Activated T-cell treated with anti-CD3 and anti-CD28 coated beads, Interleukin-2, amount 50 U/mL, for 72 hours (primary cell): ENCODE measurements at places on chromosomes 4 and X. TPM values are rescaled to one million over a fixed set of nuclear protein-coding genes. Genes with fewer than 3 reads are reported as not detected.

DNA sequence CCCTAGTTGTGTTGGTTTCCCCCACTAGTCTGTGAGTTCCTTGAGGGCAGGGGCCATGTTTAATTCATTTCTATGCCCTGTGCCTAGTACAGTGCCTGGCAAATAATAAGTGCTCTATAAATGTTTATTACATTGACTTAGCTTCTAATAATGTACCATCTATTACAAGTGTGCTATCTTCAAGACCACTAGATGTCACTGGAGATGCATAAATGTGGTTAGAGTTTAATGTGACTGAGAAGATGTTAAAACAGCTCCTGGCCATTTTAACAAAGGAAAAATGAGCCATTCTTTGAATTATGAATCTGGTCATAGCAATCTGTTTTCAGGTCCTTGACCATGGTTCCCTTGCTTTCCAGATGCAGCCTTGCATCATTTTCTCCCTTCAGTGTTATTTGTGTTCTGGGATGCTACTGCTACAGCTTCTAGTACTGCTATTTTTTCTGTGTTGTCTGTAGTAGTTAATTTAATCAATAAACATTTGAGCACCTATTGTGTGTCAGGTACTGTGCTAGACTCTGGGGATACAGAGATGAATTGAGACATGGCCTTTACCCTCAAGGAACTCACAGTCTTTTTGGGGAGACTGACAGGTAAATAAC, 43.2 kb downstream of the SLC9A6 start:
- DNase-seq: no peak
- no peak overlapping the region for H3K4me3 ChIP-seq
- H3K36me3 ChIP-seq: no peaks in the 10 kb centered on the region
- no peaks in the 10 kb centered on the region for H3K4me1 ChIP-seq

- H3K27ac ChIP-seq: no peak overlapping the region
- H3K4me3 ChIP-seq: no peak overlapping the region
- no peaks in the 10 kb centered on the region for H3K4me1 ChIP-seq
- no peaks in the 10 kb centered on the region for H3K36me3 ChIP-seq
- no peaks in the 10 kb centered on the region for H3K27me3 ChIP-seq
Measured at GRCh38 chr4:8182858-8183725, 16.0 kb upstream of the SH3TC1 start.

DNA sequence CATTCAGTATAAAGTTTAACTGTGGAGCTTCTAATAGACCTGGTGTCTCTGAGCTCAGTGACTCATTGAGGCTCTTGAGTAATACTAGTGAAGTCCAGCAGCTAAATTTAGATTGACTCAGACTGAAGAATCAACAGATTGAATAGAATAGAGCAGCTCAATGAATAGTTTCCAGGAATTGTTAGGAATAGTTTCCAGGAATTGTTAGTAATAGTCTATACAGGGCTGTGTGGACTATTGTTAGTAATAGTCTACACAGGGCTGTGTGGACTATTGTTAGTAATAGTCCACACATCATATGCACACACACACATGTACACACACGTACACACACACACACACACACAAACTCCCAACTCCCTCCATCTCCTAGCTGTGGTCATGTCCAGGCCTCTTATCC, 3.0 kb downstream of the GIMD1 start:
- H3K36me3 ChIP-seq: no peaks in the 10 kb centered on the region
- no peak overlapping the region for H3K27ac ChIP-seq
- DNase-seq: no peak
- peaks cover 8% of the 10 kb centered on the region for H3K27me3 ChIP-seq
- H3K4me3 ChIP-seq: no peak overlapping the region
- H3K4me1 ChIP-seq: no peaks in the 10 kb centered on the region

The INTU gene
- 0.60 TPM for total RNA-seq

GRCh38 chr4:32858971-32859370, 2138.8 kb downstream of the PCDH7 start:
- H3K27me3 ChIP-seq: no peaks in the 10 kb centered on the region
- no peaks in the 10 kb centered on the region for H3K4me1 ChIP-seq
- H3K27ac ChIP-seq: no peak overlapping the region
- H3K36me3 ChIP-seq: no peaks in the 10 kb centered on the region
- no peak overlapping the region for H3K4me3 ChIP-seq
- no peak for DNase-seq

DNA sequence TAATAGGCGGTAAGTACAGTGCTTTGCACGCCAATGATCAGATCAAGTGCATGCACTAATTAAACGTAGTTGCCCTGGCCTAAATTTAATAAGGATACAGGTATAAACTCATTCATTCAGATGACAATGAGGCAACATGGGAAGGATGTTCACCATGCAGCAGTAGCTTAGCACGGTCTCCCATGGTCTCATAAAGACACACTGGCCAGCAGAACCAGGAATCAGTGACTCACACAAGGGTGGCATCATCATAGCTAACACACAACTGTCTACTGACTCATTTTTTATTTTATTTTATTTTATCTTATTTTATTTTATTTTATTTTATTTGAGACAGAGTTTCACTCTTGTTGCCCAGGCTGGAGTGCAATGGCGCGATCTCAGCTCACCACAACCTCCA, 42.7 kb downstream of the TMEM156 start:
- no peaks in the 10 kb centered on the region for H3K27me3 ChIP-seq
- peak overlapping the region; percentile 68 for H3K27ac ChIP-seq
- no peak overlapping the region for H3K4me3 ChIP-seq
- DNase-seq: no peak
- H3K4me1 ChIP-seq: peaks cover 49% of the 10 kb centered on the region
- peaks cover 9% of the 10 kb centered on the region for H3K36me3 ChIP-seq

GRCh38 chr4:74528178-74528577, 83.2 kb downstream of the AREG start:
- H3K36me3 ChIP-seq: no peaks in the 10 kb centered on the region
- no peak for DNase-seq
- peaks cover 6% of the 10 kb centered on the region for H3K27me3 ChIP-seq
- H3K4me3 ChIP-seq: no peak overlapping the region
- H3K27ac ChIP-seq: no peak overlapping the region
- no peaks in the 10 kb centered on the region for H3K4me1 ChIP-seq

- no peak overlapping the region for H3K27ac ChIP-seq
- H3K27me3 ChIP-seq: peaks cover 8% of the 10 kb centered on the region
- no peak for DNase-seq
Measured at GRCh38 chrX:72461766-72462165, 110.9 kb downstream of the HDAC8 start.

The AP1S2 gene
- 33.3 TPM for total RNA-seq

- H3K27me3 ChIP-seq: no peaks in the 10 kb centered on the region
- H3K27ac ChIP-seq: no peak overlapping the region
- DNase-seq: no peak
- peaks cover 26% of the 10 kb centered on the region for H3K36me3 ChIP-seq
Measured at GRCh38 chrX:44904542-44905115, 31.6 kb downstream of the KDM6A start.

GRCh38 chrX:16587836-16588235, 62.1 kb upstream of the S100G start:
- H3K4me1 ChIP-seq: peaks cover 23% of the 10 kb centered on the region
- DNase-seq: no peak
- no peak overlapping the region for H3K27ac ChIP-seq
- no peak overlapping the region for H3K4me3 ChIP-seq

DNA sequence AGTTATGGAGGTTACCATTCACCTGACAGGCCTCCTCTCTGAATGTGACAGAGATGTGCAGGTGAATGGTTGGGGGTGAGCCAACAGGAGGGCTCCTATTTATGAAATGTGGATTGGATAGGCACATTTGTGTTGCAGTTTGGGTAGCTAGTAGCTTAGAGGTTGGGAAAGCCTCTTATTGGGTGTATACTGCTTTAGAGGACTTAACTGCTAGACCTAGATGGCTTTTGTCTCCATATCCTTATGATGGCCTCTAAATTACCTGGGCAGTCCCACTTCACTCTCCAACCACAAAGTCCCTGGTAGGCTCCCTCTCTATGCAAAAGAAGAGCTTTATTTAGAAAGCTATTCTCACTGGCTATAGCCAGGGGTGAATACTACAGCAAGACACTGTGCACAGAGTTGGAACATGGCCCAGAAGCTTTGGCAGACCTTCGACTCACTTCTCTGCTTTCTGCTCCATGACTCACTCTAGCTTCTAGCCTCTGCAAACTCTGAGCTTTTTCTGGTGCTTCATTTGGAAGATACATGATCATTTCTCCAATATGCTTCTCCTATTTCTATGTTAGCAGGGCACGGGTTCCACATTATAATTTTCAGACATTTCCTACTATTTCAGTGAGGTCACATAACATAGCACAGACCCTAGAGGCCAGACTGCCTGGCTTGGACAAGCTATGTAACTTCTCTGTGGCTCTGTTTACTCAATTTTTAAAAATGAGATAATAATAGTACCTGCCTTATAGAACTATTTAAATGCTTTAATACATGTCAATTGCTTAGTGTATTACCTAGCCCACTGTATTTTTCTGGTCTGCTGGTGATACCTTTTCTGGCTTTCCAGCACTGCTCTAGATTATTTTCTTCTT, 6.0 kb upstream of the VGLL1 start:
- H3K36me3 ChIP-seq: no peaks in the 10 kb centered on the region
- DNase-seq: peak; percentile 5
- H3K4me3 ChIP-seq: no peak overlapping the region

The PROM1 gene
- 1.6 TPM for total RNA-seq

The LEF1 gene
- total RNA-seq: 130 TPM

The SOWAHD gene
- total RNA-seq: 0.46 TPM

DNA sequence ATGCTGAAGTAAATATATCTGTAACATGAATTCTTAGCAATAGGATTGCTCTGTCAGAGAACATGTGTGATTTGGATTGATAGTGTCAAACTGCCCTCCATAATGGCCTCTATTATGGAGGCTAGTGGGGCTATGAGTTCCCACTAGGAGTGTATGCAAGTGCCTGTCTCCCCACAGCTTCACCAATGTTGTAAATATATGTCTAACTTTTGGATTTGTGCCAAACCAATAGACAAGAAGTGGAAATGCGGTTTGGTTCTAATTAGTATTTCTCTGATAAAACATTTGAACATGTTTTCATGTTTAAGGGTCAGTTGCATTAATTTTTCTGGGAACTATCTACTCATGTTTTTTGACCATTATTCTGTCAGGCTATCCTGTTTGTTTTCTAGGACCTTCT, 28.1 kb downstream of the GPAT3 start:
- DNase-seq: no peak
- no peaks in the 10 kb centered on the region for H3K27me3 ChIP-seq
- H3K36me3 ChIP-seq: no peaks in the 10 kb centered on the region
- no peak overlapping the region for H3K4me3 ChIP-seq
- no peaks in the 10 kb centered on the region for H3K4me1 ChIP-seq

- no peaks in the 10 kb centered on the region for H3K4me1 ChIP-seq
- no peaks in the 10 kb centered on the region for H3K27me3 ChIP-seq
- DNase-seq: no peak
- H3K27ac ChIP-seq: no peak overlapping the region
Measured at GRCh38 chrX:25034889-25035288, 19.1 kb upstream of the ARX start.

The TCEAL6 gene
- 0.25 TPM for total RNA-seq

DNA sequence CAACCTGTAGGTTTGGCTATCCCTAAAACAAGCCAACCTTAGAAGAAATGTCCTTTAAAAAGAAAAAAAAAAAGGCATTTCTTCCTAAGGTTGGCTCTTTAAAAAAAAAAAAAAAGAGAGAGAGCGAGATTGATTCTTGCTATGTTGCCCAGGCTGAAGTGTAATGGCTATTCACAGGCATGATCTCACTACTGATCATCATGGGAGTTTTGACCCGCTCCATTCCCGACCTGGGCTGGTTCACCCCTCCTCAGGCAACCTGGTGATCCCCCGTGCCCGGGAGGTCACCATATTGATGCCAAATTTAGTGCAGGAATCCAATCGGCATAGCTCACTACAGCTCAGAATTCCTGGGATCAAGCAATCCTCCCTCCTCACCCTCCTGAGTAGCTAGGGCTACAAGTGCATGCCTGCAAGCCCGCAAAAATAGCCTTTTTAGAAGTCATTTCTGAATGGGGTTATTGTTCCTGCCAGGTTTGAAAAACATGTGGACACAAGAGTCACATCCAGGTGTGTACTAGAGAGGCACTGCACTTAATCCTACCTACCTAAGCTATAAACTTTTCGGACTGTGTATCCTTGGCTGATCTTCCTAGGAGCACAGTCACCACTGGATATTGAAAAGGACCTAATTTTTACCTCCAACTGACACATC, 61.4 kb upstream of the ZCCHC13 start:
- DNase-seq: no peak
- H3K27ac ChIP-seq: no peak overlapping the region
- no peaks in the 10 kb centered on the region for H3K4me1 ChIP-seq

DNA sequence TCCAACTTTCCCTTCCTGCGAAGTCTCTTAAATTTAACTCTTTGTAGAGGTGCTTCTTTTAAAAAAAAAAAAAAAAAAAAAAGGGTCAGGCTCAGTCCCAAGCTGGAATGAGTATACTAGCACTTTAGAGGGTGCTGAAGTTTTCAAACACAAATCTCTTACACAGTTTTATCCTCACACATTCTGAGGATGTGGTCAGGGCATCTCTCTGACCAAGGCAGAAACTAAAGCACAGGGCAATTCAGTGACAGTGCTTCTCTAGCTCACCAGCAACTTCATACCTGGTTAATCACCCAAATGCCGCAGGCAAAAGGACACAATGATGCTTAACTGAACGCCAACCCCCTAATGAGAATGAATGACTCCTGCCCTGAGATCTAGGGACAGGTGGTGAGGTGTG, 9.8 kb upstream of the PGM2 start:
- peaks cover 4% of the 10 kb centered on the region for H3K36me3 ChIP-seq
- no peaks in the 10 kb centered on the region for H3K27me3 ChIP-seq
- H3K4me1 ChIP-seq: peaks cover 13% of the 10 kb centered on the region
- DNase-seq: no peak
- H3K4me3 ChIP-seq: no peak overlapping the region

The EDA2R gene
- 10.5 TPM for total RNA-seq

DNA sequence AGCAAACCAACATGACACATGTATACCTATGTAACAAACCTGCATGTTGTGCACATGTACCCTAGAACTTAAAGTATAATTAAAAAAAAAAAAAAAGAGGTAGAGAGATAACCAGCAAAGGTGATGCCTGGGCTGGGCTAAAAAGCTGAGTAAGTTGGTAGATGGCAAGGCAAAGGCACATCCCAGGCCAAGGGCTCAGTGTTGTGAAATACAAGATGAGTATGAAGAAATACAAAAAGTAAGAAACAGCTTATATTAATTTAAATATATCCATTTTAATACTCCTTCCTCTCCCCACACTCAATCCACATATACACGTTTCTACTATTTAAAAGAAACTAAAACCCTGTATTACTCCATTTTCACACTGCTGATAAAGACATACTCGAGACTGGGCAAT, 25.8 kb downstream of the TEC start:
- H3K27ac ChIP-seq: no peak overlapping the region
- H3K27me3 ChIP-seq: no peaks in the 10 kb centered on the region
- DNase-seq: no peak
- no peak overlapping the region for H3K4me3 ChIP-seq

GRCh38 chr4:42070463-42070862, 80.1 kb downstream of the SLC30A9 start:
- H3K27ac ChIP-seq: no peak overlapping the region
- no peak for DNase-seq
- H3K27me3 ChIP-seq: no peaks in the 10 kb centered on the region

The PABPC5 gene
- total RNA-seq: not detected

The GNRHR gene
- total RNA-seq: not detected
